ENCODE measurements at places on chromosomes 3 and 15.

GRCh38 chr3:58979840-58980239 lies 70.0 kb downstream of the CFAP20DC start:
- no peak for DNase-seq

DNA sequence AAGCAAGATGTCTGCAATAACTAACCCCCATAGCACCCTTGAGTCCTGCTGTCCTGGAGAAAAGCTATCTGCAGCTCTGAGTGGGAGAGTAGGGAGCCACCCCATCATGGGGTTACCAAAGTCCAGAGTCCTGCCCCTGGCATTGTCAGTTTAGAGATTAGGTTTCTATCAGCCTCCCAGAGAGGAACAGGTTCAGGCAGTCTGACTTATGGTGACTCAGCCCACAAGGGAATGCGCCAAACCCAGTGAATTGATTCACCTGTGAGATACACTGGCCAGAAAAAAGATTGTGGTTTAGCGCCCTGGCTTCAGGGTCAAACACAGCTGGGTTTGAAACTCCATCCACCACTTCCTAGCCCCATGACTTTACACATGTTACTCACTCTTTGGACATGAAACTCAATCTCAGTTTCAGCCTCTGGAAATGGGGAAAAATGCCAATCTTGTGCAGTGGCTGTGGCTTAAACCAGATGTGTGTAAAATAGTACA lies 263.6 kb upstream of the HES1 start:
- peak; percentile 18 for DNase-seq

- no peak for DNase-seq
Observed at GRCh38 chr3:31129241-31129640, 234.8 kb upstream of the GADL1 start.

GRCh38 chr3:194608981-194609380 lies 24.2 kb downstream of the TMEM44 start:
- no peak for DNase-seq

DNA sequence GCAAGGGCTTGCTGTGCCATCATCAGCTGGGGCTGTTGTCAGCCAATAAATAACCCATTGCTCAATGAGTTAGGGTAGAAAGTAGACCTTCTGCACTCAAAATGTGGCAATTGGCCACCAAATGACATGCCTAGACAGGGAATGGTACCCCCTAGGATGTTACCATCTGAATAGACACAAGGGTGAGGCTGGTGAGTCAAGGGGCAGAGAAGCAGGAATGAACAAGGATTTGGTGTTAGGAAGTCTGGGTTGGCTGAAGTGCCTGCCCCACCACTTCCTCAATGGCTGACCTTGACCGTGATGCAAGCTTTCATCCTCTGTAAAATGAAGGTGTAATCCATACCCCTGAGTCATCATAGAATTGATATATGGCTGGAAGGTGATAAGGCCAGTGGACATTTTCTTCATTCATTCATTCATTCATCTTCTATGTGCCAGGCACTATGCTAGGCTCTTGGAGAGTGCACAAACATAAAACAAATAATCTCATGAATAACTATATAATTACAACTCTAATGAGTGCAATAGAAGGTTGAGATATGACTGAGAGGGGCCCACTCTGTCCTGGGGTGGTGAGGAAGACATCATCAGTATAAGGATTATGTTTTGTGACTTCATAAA lies 4.4 kb upstream of the CA12 start:
- no peak for DNase-seq

DNA sequence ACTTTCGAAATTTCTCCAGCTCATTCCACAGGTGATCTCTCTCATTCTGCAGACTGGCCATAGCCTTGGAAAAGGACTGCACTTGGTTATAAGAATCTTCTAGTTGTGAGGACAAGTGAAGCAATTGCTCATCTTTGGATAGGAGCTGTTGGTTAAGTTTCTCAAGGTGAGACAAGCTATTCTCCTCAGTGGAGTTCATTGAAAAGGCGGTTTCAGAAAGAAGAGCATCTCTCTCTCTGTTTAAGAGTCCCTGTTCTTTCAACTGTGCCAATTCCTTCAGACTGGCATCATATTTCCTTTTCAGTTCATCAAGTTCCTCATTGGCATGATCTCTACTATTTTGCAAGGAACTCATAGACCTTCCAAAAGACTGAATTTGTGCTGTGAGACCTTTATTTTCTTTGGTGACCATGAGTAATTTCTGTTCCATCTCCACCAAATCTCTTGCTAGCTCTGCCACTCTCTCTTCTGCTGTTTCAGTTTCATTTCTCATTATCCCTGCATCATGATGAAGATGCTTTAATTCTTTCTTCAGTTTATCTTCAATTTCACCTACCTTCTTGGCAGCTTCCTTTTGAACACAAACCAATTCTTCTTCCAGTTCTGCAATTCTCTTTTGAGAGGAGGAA lies 30.2 kb upstream of the HCLS1 start:
- no peak for DNase-seq

- no peak for DNase-seq
Observed at GRCh38 chr3:194936659-194937058, 251.0 kb downstream of the FAM43A start.

GRCh38 chr15:73886717-73887345 lies 13.5 kb downstream of the TBC1D21 start:
- DNase-seq = no peak
